ENCODE measurements at places on chromosomes 16 and 17.

GRCh38 chr17:49681106-49681979 is 3.4 kb upstream of the SPOP start:
- DNase-seq, result no peak

DNA sequence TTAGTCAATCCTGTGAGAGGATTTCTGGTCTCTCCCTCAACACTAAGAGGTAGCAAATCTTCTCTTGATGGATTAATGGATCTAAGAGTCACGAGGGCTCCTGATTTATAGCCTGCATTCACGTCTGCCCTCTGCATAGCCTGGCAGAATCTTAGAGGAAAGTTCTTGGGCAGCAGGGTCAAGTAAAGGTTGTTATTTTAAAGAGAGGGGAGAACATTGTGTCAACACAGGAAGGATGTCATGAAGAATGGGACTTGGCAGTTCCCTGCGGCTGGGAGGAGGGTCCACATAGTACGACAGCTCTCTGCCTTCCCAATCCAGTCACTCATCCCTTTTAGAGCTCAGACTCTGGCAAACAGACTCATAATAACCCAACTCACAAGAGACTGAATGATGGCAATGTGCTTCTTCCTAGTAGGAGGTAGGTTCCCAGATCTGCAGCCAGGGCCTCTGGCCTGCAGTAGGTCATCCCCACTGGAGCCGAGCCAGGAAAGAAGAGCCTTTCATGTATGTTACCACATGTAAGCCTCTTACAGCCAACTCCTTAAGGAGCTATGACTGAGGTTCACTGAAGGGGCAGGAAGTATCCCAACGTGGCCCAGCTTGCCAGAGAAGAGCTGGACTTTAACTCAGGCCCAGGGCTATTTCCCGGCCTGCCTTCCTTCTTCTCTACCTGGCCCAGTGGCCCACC is 25.4 kb upstream of the RPTOR start:
- no peak for DNase-seq

GRCh38 chr17:80252871-80253270 is 7.8 kb upstream of the RNF213 start:
- DNase-seq, result no peak

GRCh38 chr16:54030451-54030850 is 256.1 kb downstream of the IRX3 start:
- DNase-seq, result no peak

DNA sequence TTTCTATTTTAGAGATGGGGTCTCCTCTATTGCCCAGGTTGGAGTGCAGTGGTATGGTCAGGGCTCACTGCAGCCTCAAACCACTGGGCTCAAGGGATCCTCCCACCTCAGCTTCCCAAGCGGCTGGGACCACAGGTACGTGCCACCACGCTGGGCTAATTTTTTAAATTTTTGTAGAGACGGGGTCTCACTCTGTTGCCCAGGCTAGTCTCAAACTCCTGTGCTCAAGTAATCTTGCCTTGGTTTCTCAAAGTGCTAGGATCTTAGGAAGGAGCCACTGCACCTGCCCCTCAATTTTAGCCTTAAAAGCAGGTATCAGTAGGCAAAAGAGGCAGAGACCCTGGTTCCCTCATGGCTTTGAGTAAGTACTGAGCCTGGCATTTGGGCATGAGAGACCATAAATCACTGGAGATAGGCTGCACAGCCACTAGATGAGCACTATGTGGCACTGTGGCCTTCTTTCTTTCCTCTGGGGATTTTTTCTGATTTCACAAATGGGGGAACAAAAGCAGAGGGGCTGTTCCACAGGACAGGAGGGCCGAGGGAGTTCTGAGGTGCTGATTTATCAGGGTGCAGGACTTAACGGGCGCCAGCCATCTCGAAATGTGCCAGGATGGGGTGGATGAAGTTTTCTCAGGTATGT is 82.2 kb downstream of the PLXDC1 start:
- DNase-seq, result no peak

DNA sequence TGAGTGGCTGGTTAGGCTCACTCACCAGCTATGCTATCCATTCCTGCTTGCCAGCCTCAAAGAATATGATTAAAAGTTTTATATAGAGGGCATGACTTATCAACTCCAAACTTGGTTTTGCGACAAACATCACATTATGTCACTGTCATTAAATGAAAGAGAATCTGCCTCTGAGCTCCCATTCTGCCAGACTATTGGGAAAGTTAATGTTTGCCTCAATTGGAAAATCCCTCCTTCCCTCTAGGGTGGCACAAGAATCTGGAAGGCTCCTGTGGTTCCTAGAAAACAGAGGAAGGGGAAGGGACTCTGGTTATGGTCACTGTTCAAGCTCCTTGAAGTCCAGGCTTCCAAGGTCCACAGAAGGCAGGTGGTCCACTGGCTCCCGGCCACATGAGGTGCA is 50.5 kb upstream of the TEX2 start:
- no peak for DNase-seq

DNA sequence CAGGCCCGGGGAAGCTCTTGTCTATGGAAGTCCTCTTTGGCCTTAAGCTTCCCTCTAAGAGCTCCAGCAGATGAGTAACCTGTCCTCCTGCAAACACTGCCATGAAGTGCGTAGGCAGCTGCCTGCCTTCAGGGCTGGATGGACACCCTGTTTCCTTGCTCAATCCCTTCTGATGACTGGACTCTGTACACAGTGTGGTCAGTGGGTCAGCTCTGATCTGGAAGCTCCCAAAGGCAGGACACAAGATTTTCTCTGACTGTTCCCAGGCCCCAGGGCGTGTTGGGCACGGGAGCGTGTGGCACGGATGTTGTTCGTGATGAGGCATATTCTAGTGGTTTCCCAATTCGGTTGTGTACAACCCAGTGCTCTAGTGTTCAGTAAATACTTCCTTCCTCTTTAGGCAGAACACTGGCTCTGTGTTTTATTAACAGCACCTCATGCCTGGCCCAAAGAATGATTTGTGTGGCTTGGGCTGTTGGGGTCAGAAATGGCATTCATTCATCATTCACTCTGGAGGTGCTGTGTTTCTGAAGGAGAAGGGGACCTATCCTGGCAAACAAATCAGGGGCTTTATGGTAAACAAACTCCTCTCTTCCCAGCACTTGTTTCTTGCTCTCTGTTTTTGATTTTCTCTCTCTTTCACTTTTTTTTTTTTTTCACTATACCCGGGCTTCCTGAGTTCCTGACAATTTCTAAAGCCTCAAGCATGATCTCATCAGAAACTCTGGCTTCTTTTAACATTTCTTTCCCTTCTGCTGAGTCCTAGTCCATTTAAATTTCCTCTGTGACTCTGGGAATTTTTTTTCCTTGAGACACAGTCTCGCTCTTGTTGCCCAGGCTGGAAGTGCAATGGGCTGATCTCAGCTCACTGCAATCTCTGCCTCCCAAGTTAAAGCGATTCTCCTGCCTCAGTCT is 12.0 kb upstream of the RNF157 start:
- no peak for DNase-seq

DNA sequence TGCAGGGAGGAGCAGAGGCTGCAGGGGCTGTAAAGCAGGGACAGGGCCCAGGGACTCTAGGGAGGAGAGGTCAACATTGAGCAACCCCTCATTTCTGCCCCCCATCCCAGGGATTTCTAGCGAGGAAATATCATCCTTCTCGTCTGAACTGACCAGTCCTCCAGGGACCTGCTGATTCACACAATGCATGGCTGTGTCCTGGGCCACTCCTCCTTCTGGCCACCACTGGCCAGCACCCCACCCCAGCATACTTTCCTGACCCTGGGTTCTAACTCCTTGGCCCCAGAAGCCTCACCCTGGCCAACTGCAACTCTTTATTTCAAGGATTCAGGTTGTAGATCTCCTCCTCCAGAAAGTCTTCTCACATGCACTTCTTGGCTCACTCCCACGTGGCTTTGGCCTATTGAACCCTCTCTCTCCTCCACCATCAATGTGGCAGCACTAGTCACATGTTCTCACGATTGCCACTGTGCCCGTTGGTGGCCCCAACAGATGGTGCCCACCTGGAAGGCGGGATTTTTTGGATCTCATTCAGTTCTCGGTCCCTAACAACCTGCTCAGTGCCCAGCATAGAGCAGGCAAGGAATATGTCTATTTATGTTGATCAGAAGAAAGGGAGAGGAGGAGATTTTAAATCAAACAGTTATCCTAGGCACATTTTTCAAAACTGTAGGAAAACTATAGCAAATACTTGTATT is 41.5 kb downstream of the CUEDC1 start:
- DNase-seq, result no peak

DNA sequence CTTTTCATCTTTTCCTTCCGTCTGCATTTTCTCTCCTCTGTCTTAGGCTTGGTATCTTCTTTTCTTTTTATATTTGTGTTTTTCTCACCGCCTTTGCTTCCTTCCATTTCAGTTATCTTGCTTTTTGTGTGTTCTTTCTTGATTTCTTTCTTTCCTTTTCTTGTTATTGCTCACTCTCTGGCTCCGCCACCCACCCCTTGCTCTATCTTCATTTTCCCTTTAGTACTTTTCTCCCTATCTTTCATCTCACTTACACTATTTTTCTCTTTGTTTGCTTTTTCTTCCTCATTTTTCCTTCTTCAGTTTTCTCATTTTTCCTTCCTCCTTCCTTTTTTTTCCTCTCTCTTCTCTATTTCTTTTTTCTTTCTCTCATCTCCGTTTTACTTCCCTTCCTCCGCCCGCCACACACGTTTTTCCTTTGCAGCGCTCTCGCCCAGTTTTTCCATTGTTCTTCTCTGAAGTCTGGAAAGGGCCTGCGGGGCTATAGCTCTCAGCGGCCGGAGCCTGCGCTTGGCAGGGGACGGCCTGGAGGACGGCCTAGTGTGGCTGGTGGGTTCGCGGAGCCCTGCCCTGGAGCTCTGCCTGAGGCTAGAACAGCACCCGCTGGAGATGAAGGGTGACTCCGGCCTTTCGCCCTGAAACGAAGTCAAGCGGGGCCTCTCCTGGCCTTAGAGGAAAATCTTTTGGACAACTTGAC is 5.2 kb upstream of the HOXB13 start:
- DNase-seq, result no peak

- DNase-seq, result no peak
Measured at GRCh38 chr16:71426880-71427615, 14.8 kb downstream of the TLE7 start.

GRCh38 chr17:79924639-79924976 is 85.4 kb upstream of the CBX4 start:
- DNase-seq, result no peak

- DNase-seq, result no peak
Measured at GRCh38 chr17:58200024-58200633, 7.6 kb downstream of the EPX start.

GRCh38 chr16:70653406-70653805 is 7.0 kb downstream of the IL34 start:
- DNase-seq, result no peak

DNA sequence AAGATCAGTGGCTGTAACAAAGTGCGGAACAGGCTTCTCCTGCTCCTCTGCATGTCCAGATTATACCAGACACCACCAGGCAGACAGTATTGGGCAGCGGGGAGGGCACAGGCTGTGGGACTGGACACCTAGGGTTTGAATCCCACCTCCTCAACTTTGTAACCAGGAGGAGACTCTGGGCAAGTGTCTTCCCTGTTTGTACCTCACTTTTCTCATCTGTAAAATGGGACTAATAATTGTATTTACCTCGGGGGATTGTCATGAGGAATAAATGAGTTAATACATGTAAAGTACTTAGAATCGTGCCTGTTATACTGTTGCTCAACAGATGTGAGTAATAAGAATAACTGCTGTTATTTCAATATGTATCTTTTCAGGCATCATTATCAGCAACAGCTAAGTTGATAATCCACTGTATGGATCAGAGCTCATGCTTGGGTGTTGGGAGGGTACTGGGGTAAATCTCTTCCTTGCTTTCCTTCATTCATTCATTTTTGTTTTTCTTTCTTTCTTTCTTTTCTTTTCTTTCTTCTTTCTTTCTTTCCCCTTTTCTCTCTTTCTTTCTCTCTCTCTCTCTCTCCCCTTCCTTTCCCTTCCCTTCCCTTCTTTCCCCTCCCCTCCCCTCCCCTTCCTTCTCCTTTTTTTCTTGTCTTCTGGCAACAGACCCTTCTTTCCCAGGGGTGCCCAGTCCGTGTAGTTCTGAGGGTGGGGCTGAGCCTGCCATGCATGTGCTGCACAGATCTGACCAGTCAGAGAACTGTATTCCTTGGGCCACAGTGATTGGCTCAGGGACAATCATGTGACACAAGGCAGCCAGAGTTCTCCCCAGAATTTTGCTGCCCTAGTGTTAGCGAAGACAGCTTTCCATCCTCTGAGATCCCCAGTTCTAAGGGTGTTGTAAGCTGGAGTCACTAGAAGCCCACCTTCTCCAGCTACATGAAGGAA is 25.3 kb upstream of the BRD7 start:
- no peak for DNase-seq

GRCh38 chr17:61770043-61770442 is 93.3 kb downstream of the BRIP1 start:
- no peak for DNase-seq

- peak; percentile 71 for DNase-seq
Measured at GRCh38 chr16:83992624-83993023, 24.6 kb downstream of the NECAB2 start.

DNA sequence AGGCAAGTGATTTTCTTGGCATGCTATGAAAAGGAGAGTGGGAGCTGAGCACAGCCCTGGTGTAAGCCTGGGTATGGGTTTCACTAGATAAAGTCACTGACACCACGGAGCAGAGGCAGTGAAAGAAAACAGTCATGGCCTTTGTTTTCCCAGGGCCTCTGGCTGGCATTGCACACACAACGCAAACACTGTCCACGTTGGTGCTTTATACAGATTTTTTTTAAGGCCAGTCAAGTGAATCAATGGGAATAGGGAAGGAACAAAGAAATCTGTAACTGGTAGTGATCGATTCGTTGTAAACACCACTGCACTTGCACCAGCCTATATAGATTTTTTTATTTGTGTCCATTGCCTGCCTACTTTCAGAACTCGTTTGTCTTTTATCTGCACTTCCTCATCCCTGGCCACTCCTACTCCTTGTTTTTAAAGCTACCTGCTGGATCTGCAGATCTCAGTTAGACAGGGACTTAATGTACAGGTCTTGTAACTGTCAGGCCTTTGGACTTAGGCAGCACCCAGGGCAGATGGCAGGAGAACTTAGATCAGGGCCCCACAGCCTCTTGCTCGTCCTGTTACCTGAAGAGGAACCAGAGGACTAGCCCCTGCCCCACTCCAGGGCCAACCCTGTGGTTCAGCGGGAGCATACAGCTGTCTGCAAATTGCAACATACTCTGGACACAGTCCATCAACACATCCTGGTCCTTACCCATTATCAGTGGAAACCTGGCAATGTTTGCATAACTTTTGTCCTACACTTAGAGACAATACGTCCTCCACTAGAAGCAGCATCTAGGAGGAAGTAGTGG is 10.6 kb upstream of the TMIGD1 start:
- DNase-seq, result peak; percentile 5

Data from astrocyte of the cerebellum (primary cell).